Stimulated activated naive CD4-positive, alpha-beta T cell (primary cell): ENCODE measurements at places on chromosomes 11 and 22.
A peak's percentile ranks its signal among the peaks of the same experiment; 100 is the strongest.

DNA sequence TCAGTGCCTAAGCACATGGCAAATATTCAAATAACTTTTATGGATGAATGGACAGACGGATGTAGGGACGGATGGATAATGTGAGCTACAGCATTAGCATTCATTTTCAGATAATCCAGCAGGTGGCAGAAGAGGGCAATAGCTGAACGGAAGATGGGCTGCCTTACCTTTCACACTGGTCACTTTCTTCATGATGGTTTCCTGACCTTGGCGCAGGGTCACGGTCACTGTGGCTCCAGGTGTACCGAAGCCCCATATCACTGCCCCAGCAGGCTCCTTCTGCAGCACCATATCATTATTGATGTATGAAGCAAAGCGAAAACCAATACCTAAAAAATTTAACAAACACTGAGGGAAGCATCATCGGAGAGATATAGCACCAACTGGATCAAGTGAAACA lies 4.3 kb downstream of the SIAE start:
- no peak for DNase-seq

DNA sequence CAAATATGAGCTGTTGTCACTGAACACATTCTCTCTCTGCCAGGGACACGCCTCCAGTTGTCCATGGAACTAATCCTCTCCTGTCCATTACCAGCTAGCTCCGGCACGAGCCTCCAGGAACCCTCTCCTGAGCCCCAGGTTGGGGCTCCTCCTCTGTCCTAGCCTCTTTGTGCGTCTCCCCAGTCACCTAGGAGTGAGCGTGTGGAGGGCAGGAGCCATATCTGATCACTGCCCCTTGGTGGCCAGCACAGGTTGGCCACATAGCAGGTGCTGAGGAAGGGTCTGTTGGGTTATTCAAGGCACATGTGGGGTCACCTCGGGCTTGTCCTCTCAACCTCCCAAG lies 2.5 kb downstream of the SYVN1 start:
- no peak for DNase-seq

DNA sequence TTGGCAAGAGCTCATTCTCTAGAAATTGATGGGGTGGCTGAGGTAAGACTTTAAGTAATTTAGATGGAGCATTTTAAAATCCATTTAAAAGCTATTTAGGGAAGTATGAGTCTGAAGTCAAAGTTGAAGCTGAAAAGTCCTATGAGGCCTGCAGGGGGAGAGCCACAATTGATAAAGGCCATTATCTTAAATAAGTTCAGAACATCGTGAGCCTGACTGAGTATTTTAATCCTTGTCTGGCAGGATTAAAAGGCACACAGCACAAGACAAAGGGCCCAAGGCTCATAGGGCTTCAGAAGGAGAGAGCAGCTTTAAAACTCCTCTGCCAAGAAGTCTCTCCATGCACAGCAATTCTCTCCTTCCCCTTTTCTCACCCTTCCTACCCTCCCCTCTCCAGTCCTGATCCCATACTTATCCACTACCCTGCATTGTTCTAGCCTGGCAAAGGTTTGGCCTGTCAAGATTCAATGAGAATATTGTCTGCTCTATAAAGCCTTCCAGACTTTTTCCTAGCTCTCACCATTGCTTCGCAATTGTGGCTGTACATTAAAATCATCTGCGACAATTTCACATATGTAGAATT lies 1312.9 kb downstream of the FAM181B start:
- no peak for DNase-seq

DNA sequence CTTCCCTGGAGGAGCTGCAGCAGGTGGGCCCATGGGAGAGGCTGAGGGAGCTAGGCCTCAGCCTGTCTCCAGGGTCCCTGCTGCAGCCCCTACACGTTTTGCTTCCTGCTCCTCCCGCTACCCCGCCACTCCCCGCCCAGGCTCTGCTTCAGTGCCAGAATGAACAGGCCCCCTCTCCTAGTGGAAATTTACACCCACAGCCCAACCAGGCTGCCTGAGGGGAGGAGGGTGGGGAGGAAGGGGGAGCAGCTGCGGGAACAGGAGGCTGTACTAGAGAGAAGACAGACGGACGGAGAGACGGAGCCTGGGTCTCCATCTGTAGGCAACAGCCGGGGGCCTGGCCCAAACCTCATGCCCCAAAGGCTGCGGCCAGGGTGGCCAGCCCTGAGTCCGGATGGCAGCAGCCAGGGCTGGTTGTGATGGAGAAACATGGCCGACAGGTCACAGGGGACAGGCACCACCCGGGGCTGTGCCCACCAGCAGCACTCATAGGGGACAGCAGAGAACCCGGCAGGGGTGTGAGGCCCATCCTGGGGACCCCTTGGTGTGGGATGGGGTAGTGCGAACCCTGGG lies 20.6 kb downstream of the FLRT1 start:
- no peak for DNase-seq

DNA sequence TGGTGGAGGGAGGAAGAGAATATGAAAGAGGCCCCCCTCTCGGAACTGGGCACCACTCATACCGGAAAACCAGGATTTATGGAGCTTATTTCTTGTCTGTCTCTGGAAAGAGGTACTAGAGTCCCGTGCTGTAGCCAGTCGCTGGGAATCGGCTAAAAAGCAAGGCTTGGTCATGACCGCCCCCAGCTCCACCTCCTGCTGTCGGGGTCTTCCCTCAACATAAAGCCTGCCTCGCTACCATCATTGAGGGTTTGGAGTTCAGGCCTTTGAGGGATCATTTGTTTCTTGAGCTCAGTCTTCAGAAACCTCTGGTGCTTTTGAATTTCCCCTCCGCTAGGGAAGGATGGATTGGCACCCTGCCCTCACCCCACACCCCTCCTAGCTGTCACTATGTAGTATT lies 97.1 kb downstream of the TSPAN18 start:
- no peak for DNase-seq

- peak; percentile 12 for DNase-seq
These were observed 666 bp upstream of the OVOL1 start for GRCh38 chr11:65786008-65786785.

DNA sequence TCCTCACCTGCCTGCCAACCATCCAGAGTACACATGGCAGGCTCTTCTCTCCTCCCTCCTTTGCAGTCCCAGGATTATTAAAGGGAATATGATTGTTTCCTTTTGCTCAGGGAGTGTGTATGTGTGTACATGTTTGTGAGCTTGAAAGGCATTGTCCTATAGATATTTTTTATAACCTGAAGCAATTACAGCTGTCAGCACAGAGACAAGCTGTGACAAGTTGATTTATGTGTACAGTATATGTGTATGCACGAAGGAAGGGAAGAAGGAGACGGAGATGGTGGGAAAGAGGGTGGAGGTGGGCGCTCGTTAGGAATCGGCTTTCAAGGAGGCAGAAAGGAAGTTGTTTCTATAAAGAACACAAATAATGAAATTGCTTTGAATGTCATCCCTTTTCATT lies 537.0 kb downstream of the NTM start:
- no peak for DNase-seq

DNA sequence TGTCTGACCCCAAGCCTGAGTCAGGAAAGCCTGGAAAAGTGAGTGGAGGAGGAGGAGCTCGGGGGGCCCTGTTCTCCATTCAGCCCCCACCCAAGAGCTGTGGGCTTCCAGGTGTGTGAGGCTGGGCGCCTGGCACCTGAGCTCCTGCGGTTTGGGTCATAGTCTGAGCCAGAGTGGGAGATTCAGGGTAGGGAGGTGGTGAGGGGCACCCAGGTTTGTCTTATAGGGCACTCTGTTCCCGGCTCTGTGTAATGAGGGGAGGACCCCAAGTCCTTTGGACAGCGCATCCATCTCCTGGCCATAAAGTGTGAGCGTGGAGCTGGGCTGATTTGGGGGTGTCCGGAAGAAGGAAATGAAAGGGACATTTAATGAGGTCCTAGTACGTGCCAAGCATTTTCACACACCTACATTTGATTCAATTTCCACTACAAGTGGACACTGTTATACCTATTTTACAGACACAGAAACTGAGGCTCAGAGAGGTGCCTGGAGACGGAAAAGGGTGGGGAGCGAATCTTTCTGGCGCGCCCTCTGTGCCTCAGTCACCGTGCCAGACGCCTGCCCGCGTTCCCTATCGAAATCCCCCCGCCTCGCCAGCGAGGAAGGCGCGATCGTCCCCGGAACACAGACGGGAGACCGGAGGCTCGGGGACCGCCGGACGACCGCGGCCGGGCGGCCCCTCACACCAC lies 1.2 kb downstream of the NPTXR start:
- DNase-seq = no peak

- no peak for DNase-seq
These were observed 9.5 kb downstream of the SYT7 start for GRCh38 chr11:61571337-61571736.

DNA sequence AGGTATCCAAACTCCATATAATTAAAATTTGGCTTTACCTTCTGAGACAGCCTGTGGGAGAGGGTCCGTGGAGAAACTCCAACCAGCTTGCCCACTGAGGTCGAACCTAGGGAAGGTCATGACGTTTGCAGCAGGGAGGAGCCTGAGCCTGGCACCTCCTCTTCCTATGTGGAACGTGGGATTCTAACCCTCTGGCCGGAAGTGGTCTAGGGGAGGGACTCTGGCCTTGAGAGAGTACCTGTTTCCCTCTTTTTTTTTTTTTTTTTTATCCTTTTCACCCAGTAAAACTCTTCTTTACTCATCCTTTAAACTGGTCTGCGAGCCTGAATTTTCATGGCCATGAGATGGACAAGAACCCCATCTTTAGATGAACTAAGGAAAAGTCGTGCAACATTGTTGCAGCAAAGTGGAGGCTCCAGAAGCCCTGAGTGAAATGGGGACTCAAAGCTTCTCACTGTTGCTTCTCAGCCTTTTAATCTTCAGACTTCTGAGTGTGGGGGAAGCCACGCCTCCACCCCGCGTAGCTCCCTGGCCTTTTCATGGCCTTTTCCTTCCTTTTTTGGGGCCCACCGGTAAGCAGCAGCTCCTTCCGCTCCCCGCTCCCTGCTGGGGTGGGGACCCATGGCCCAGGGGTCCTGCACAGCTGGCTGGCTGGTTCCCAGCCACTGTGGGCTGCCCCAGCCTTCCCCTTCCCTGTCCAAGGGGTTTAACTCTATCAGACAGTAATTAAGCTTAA lies 1359.9 kb downstream of the LRRC4C start:
- no peak for DNase-seq

- DNase-seq = no peak
These were observed 1162.6 kb upstream of the TENM4 start for GRCh38 chr11:80603472-80603871.

DNA sequence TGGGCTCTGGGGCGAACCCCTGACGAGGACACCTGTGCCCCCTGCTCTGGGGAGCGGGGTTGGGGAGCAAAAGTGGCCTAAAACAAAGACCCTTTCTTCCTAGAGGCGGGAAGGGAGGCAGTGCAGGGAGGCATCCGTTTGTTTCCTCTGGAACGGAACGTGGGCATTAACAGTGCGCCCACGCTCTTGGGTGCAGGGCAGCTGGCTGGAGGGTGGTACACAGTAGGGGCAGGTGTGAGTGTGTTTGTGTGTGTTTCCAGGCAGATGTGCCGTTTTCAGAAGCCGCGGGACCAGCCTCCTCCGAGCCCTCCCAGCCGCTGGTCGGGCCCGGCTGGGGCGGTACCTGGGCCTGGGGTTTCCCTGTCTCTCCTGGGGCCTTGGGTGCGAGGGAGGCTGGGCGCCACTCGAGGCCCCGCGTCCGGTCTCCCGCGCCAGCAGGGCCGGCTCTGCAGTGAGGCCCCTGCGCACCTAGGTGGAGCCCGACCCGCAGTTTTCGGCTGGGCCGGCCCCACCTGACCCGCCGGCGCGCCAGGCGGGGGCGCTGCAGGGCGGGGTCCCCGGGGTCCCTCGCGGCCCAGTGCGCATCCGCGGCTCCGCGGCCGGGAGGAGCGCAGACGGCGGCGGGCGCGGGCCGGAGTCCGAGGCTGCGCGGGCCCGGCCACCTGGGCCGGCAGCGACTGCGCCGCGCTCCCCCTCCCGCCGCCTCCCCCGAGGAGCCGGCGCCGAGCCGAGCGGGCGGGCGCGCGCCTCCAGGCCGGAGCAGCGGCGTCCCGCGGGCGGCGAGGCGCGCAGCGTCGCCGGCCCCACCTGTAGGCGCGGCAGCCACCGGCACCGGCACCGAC lies 1252.7 kb downstream of the BRD1 start:
- DNase-seq = no peak

GRCh38 chr22:43014316-43014868 lies 557 bp downstream of the PACSIN2 start:
- peak; percentile 28 for DNase-seq

GRCh38 chr11:76455331-76455730 lies 10.5 kb downstream of the EMSY start:
- no peak for DNase-seq

GRCh38 chr11:62933285-62933684 lies 12.1 kb upstream of the CHRM1 start:
- no peak for DNase-seq

DNA sequence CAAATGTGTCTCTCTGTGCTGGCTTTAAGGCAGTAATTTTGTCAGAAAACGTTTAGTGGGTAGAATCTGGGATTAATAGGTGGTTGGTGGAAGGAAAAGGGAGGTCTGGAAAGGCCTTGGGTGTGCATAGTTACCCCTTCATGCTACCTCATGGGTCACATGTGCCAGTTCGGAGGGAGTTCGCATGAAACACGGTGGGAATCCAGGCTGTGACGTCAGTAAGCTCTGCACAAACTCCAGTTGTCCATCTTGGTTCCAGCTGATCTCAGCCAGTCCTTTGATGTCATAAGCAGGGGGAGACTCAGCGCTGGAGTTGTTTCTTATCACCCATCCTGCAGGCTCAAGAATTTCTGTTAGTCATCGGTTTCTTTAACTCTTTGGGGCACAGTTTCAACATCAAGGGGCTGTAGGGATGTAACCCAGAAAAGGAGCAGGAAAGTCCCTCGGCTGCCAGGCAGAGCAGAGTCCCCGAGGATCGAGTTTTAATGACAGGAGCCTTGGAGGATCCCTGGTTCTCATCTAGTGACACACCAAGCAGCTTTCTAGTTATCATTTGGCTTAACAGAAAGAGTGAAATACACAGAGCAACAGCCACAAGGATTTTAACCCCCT lies 28.9 kb downstream of the MOV10L1 start:
- DNase-seq = no peak

DNA sequence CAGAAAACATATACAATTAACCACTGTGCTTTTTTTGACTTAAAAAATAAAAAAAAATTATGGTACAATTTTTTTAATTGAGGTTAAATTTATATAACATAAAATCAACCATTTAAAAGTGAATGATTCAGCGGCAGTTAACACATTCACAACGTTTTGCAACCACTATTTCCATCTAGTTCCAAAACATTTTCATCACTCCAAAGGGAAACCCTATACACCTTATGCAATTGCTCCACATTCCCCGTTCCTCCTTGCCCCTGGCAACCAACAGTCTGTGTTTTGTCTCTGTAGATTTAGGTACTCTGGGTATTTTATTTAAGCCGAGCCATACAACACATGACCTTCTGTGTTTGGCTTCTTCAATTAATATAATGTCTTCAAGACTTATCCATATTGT lies 15.3 kb downstream of the DDI1 start:
- no peak for DNase-seq
